ENCODE measurements at places on chromosomes 7 and 10.
A peak's percentile ranks its signal among the peaks of the same experiment; 100 is the strongest.

- DNase-seq = no peak
These were observed 99.9 kb downstream of the CTBP2 start for GRCh38 chr10:125060482-125060825.

DNA sequence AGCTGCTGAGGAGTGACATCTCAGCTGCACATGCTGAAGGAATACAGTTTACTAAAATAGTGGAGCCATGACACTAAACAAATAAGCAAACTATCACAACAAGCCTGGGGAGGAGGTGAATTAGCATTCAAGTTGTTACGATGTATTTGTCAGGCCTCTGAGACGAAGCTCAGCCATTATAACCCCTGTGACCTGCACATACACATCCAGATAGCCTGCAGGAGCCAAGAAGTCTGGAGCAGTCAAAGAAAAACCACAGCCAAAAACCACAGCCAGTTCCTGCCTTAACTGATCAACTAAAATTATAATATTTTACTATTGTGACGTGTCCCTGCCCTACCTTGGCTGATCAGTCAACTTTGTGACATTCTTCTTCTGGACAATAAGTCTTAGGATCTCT is 68.6 kb downstream of the NSUN6 start:
- no peak for DNase-seq

- no peak for DNase-seq
These were observed 155.8 kb downstream of the CHN2 start for GRCh38 chr7:29350351-29350750.

DNA sequence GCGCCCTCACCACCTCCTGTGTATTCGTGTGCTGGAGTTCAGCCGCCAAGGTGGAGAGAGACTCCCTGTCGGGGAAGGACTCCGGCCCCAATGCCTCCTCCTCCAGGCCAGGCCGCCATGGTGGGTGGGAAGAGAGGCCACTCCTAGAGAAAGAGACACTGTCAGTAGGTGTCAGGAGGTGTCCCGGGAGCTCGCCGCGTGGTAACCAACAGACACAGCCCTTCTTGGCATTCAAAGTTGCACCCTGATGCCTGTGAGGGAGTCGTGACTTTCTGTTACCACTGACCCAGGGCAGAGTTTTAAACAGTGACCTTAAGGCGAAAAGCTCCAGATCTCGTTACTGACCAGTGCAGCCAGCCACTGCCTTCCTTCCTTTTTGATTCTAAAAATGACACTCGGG is 155.2 kb downstream of the CUX1 start:
- DNase-seq = no peak

DNA sequence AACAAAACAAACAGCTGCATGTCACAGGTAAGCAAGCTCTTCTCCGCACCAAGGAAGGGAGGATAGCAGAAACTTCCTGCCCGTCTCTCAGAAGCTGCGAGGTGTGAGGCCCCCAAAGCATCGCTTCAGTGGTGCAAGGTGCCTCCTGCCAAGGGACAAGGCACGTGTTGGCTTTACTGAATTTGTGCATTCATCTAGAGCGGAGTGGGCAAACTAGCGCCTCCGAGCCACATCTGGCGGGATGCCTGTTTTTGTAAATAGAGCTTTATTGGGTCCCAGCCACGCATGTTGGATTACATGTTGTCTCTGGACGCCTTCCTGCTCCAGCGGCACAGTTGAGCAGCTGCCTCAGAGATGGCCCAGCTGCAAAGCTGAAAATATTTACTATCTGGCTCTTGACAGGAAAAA is 27.7 kb downstream of the PHYH start:
- DNase-seq = no peak

DNA sequence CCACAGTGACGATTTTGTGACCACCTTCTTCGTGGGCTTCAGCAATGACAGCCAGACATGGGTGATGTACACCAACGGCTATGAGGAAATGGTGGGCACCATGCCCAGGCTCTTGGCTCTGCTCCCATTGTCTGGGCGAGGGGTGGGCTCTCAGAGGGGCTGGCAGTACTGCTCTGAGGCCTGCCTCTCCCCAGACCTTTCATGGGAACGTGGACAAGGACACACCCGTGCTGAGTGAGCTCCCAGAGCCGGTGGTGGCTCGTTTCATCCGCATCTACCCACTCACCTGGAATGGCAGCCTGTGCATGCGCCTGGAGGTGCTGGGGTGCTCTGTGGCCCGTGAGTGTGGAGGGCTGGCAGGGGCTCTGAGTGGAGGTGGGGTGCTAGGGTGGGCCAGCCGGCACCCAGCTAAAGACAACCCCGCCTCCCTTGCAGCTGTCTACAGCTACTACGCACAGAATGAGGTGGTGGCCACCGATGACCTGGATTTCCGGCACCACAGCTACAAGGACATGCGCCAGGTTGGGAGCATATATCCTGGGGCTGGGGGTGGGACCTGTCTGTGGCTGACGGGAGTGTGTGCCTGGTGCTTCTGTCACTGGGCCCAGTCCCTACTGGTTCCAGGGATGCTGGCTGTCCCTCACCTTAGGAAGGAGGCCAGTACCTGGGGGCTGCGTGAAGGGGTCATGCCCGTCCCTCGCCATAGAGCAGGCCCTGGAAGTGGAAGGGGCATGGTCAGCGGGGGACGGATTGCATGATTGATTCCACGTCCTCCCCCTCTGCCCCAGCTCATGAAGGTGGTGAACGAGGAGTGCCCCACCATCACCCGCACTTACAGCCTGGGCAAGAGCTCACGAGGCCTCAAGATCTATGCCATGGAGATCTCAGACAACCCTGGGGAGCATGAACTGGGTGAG is 6.8 kb downstream of the AEBP1 start:
- no peak for DNase-seq

- DNase-seq = no peak
These were observed 43.9 kb downstream of the PNLIPRP2 start for GRCh38 chr10:116664631-116665030.

- DNase-seq = no peak
These were observed 49.5 kb upstream of the ADAM12 start for GRCh38 chr10:126437635-126438406.

GRCh38 chr10:44959247-44960087 is at the start of gene RASSF4:
TSS of gene RASSF4 (plus strand) at chr10:44959802. CDS start at chr10:44970203, 10,401 bp downstream.
- DNase-seq = peak; percentile 82

- no peak for DNase-seq
These were observed 74.5 kb downstream of the SND1 start for GRCh38 chr7:127726476-127726875.

GRCh38 chr10:99041468-99041867 is 194.2 kb downstream of the HPSE2 start:
- no peak for DNase-seq

DNA sequence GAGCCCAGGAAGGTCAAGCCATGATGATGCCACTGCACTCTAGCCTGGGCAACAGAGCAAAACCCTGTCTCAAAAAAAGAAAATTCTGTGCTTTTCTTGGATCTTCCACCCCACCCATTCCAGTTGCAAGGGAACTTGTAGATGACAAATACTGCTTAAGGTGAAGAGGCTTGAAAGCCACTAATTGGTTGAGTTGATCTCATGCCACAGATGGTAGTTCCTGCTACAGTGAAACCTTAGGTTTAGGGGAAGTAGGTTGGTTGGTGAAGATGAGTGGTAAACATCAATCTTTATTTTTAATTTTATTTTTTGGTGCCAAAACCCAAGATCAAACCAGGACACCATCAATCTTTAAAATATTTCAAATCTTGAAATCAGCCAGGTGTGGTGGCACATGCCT is 2.9 kb upstream of the GDI2 start:
- DNase-seq = no peak

GRCh38 chr10:86287966-86288579 is 78.5 kb downstream of the GRID1 start:
- DNase-seq = no peak

- no peak for DNase-seq
These were observed 6.5 kb downstream of the DUSP5 start for GRCh38 chr10:110504111-110504735.

DNA sequence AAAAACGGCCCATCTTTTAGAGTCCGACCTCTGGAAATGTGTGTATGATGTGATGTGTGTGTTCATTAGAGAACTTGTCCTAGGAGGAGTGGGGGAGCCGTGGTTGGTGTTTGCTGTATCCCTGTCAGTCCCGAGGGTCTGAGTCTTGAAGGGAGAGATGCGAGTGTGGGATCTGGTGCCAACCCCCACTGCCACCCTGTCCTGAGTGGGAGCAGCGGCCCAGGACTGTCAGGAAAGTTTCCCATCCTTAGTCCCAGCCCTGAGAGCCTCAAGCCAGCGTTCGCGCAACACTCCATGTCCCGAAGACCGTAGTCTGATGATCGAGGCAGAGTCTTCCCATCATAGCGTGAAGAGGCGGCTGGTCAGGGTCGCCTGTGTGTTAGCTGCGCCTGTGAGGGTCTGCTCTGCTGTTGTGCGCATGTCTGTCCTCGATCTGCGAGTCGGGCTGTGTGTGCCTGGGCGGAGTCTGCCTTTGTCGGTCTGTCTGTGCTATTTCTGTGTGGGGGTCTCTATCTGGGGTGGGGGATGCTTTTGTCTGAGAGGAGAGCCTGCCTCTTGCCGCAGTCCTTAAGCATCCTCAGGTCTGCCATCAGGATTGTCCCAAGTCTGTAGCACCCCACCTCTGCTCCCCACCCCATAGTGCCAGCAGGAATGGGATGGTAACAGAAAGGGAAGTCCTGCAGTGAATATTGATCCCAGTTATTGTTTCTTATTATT is 514 bp upstream of the CHAT start:
- no peak for DNase-seq

DNA sequence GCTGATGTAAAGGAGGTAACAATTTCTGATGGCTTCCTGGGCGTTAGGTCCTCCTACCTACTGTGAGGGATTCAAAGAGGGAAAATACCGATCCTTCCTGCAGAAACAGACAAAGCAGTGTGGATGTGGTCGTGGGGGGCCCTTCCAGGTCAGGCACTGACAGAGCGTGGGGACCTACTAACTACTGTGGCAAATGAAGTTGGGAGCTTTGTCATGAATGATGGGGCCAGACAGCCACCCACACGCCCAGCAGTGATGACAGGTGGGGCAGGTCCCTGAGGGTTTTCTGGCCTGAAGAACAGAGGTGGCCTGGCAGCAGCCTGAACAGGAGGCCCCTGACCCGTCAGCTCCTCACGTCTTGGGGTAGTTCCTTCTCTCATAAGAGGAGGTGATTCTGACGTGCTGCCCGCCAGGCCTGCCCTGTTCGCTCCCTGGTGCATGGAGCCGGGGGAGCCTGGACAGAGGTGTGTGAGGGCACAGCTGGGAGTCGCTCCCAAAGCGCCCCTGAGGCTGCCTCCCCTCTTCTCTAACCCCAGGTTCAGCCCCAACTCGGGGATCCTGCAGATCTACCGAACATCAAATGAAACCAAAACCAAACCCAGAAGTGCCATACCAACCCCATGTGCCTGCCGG is 4.2 kb downstream of the ATP6V0E2 start:
- no peak for DNase-seq

GRCh38 chr10:99530108-99531025 is 2.4 kb upstream of the NKX2-3 start:
- DNase-seq = no peak

DNA sequence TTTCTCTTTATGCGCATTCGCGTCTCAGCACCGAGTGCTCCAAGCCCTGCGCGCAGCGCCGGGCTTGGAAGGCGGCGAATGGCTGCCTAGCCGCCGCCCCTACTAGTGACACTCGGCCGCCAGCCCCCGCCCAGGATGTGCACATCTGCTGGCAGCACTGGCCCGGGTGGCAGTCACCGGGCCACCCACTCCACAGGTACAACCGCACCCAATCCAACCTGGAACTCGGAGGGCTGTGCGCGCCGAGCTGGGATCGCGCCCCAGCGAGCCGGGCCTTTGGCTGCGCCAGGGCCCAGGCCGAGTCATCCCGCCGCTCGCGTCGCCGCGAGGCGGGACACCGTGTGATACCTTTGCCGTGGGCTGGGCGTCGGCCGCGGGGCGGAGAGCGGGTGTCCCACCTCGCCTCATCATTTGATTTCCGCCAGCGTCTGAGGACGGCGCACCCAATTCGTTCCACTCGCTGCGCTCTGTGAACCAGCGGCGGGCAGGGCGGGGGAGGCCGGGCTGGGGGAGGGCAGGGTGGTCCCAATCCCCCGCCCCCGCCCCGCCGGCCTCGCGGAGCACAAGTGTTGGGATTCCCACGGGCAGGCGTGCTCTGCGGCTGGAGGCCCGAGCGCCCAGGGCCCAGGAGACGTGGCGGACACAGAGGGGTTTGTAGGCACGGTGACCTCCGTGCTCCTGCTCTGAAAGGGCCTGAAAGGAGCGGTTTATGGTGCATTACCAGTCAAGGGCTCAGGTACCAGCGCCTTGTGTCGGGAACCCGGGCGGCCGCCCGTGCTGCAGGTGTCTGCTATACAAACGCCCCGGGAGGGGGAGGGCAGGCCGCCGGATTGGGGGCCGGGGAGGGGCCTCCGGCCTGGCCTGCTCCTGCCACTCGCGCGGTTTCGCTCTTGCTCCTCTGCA is 17.8 kb upstream of the PTF1A start:
- DNase-seq = no peak

DNA sequence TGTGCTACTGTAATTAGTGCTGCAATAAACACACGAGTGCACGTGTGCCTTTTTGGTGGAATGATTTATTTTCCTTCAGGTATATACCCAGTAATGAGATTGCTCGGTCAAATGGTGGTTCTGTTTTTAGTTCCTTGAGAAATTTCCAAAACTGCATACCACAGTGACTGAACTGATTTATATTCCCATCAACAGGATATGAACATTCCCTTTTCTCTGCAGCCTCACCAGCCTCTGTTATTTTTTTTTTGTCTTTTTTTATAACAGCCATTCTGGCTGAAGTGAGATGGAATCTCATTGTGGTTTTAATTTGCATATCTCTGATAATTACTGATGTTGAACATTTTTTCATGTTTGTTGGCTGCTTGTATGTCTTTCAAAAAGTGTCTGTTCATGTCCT is 922.9 kb upstream of the LRRN3 start:
- no peak for DNase-seq

GRCh38 chr10:51892965-51893658 is 193.7 kb upstream of the CSTF2T start:
- DNase-seq = no peak

- no peak for DNase-seq
These were observed 105.5 kb upstream of the CSTF2T start for GRCh38 chr10:51804866-51805265.

DNA sequence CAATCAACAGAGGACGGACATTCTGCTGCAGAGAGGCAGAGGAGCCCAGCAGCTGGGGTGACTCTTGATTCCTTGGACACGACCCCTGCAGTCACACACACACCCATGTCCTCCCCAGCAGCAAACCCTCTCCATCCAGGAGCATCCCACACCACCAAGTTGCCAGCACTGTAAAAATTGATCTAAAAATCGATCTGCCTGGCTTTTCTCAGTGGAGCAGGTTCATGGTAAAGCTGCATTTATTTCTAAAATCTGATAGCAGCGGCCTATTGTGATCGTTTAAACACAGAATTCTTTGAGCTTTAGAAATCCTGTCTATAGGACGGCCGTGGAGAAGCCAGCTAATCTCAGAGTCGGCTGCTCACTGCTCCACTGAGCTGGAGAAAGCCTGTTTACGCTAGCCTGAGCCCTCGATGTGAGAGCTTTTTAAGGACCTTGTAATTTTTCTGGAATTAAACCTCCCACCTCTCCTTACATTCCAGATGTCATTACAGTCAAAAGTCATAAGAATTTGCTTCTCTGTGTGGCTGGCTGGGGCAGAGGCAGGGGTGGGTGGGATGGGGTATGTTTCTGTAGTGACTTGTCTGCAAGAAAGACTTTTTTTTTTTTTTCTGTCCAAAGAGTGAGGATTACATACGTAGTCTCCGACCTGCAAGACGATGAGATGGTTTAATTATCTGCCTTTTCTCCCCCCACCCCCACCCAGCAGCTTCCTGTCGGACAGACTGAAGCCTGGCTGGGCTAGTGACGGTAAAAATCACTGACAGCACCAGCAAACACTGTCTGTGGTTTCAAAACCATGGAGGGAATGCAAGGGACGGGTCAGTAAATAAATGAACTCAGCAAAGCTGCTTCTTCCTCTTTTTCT is 31.6 kb downstream of the TRIM8 start:
- DNase-seq = no peak

Measured in stimulated activated CD8-positive, alpha-beta memory T cell treated with anti-CD3 and anti-CD28 coated beads, Interleukin-4, amount 100 ng/mL, for 1 hour (primary cell).